ENCODE measurements at places on chromosomes 12 and 14. TPM values are rescaled to one million over a fixed set of nuclear protein-coding genes. Genes with fewer than 3 reads are reported as not detected.

DNA sequence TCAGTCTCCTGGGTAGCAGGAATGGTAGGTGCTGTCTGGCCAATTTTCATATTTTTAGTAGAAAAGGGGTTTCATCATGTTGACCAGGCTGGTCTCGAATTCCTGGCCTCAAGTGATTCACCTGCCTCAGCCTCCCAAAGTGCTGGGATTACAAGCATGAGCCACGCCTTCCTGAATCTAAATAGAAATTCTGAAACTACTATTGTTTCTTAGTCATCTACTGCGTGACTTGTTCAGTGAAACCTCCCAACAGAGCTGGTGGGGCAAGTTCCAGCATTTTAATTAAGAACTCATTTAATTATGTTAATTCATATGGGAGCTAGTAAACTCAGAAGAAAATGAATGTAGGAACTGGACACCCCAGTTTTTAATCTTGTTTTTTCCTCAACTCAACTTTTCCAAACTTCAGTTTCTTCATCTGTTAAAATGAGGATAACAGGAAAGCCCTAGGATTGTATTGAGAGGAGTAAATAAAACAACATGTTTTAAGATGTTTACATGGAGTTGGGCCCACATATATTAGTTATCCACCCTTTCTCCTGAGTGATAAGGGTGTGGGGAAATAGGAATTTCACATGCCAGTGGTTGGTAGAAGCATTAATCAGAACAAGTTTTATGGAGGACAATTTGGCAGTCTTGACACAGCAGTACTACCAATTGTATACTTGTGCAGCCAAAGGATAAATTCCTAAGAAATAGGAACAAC lies 335.8 kb upstream of the E2F7 start:
- DNase-seq = no peak

- DNase-seq = no peak
These were observed 28.5 kb downstream of the GPRC5A start for GRCh38 chr12:12919666-12920435.

- DNase-seq = no peak
These were observed 448.5 kb downstream of the TMEM121 start for GRCh38 chr14:105974902-105975301.

Gene ITGB7
- total RNA-seq = not detected

Gene CIROP
- total RNA-seq = not detected

Data from chondrocyte (in vitro differentiated cells).